ENCODE measurements at places on chromosomes 13 and 19.

DNA sequence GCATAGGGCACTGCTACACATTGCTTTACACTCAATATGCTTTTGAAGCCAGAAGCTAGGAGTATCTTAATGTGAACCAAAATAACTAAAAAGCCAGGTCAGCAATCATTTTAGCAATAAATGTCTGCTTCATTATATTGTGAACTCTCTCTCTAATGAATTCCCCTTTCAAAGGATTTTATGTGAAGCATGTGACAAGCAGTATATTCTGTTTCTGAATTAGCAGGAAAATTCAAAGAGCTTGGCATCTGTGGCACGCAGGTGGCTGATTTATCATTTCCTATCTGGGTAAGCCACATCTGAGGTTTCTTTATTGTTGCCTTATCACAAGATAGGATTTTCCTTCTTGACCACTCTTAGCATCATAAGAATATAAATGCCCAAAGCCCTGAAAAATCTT is 56.8 kb upstream of the KLF12 start:
- no peak for DNase-seq

GRCh38 chr19:1840541-1841115 is 7.7 kb downstream of the REXO1 start:
- DNase-seq, result no peak

DNA sequence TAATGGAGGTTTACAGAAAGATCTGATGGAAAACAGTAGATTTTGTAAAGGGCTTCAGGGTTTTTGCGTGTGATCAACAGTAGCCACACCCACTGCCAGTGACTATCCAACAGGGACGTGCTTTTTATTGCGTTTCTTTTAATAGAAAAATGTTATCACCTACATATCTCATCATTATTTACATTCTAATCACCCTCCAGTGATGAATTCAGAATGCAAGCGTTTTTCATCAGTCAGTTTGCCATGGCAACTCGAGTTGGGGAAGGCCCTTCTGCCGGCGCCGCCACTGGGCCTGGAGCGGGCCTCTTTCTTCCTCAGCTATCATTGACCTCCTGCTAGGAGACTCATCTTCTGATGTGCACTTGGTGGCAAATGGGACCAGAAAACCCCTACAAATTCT is 90.3 kb upstream of the TMTC4 start:
- DNase-seq, result no peak

DNA sequence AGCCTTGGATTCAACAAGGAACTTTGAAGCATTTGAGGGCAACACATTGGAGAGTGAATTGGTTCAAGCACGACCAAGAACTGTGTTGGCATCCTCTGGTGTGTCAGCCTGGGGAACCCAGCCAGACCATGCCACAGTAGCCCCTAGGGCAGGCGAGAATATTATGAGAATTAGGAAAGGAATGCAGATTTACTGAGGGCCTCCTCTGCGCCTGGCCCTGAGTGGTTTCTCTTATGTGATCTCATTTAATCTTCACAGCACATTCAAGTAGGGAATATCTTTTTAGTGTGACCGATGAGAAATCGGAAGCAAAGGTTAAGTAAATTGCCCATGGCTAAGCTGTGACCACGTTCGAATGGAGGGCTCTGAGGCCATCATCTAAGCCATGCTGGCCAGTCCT is 15.3 kb upstream of the ERICH6B start:
- peak; percentile 19 for DNase-seq

GRCh38 chr13:48976576-48977285 is 1.0 kb downstream of the FNDC3A start:
- DNase-seq, result no peak

DNA sequence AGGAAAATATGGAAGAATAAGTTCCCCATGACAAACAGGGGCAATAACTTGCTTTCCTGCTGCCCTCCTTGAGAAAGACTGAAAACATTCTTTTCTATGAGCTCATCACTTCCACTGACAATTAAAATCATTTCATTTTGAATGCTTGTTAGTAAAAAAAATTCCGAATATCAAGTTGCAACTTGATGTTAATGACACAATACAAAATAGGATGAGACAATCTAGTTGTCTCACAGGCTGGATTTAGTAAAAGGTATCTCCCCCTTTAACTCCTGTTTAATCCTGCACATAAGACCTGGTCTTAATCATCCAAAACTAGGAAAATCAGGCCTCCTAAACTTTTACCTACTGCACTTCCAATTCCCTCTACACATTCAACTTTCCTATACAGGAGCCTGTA is 24.7 kb downstream of the IRS2 start:
- DNase-seq, result peak; percentile 20

GRCh38 chr19:34733266-34733745 is 737 bp upstream of the ZNF181 start:
- DNase-seq, result no peak

DNA sequence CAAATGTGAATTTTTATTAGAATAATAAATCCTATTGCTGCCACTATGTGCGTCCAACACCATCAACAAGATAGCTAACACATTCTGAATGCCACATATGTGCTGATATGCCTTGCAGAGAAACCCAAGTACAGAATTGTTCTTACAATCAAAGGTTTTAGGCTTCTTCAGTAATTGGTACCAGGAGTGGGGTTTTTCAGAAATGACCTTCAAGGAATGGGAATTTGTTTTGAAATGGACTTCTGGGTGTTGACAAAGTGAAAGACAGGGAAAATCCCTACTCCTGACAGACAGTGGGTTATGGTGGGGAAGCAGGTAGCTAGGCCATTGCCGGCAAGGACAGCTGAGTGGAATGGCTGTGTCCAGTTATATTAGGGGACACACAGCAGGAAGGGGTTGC is 5.7 kb downstream of the SYT3 start:
- DNase-seq, result no peak

GRCh38 chr13:42832341-42833096 is 51.1 kb downstream of the FAM216B start:
- peak; percentile 97 for DNase-seq

DNA sequence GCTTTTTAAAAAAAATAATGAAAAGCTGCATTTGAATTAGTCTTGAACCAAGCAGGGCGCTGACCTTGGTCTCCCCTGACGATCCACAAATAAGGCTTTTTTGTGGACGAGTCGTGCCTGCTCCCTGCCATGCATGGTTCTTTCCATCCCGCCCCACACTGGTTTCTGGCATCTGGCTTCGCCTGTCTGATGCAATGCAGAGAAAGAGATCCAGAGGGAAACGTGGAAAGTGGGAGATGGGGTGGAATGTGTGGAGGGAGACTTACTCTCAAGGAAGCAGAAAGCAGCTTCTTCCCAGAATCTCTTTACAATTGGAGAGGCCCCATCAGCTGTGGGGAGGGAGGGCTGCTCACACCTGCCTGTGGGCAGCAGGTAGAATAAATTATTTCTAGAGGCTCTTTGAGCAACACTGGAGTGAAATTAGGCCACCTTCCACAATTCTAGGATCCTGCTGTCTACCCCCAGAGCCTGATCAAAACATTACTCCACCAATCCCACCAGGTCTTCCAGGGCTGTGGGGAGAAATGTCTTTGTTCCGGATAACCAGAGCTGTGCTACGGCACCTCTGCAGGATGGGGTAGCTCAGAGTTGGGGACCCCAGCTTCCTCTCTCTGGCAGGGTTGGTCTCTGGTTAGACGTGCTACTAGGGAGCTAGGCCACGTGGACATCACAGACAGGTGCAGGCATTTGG is 183.5 kb downstream of the UQCRFS1 start:
- DNase-seq, result peak; percentile 57

DNA sequence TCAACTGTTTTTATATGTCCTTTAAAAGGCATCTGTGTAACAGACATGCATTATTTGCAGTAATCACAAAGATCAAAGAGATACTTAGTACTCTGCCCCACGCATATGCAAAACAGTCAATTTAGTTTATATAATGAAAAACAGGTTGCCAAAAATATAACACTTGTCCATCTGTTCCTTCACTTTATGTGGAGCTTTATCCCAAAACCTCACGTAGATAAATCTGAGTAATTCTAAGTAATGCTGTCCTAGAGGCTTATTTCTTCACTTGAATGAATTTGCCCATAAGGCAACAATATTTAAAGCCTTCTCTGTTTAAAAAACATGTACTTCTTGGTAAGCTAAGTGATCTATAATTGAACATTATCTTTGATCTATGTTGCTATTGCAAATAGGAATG is 20.3 kb upstream of the SLITRK6 start:
- no peak for DNase-seq

DNA sequence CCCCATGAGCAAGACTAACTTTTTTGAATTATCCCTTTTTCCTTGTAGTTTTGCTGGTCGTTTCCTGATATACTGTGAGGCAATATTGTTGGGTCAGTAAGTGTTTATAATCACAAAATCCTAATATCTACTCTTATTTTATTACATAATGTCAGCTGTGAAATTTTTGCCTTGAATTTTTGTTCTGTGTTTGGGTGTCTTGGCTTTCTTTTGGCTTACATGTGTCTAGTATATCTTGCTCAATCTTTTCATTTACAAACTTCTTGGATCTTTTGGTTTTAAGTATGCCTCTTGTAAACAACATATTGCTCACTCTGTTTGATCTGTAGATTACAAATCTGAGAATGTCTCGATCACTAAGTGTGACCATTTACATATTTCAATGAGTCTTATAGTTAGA is 330.3 kb upstream of the ARGLU1 start:
- DNase-seq, result no peak

- DNase-seq, result peak; percentile 57
These were observed 42.3 kb downstream of the GJA3 start for GRCh38 chr13:20118268-20119140.

DNA sequence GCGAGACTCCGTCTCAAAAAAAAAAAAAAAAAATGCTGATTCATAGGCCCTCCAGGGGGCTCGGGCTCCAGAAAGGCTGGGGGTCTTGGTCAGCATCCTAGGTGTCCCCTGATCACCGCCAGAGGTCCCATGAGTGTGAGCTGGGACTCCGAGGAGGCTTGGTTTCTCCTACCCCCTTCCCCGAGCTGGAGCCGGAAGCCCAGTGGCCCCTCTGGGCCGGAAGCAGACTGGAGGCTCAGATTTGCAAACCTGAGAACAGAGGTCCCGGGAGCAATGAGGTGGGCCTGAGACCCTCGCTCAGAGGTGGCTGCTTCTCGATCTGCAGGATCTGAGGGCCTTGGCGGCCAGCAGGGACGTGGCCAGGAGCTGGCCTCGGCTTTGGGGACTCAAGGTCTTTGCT is 41.5 kb downstream of the EFNA2 start:
- no peak for DNase-seq

DNA sequence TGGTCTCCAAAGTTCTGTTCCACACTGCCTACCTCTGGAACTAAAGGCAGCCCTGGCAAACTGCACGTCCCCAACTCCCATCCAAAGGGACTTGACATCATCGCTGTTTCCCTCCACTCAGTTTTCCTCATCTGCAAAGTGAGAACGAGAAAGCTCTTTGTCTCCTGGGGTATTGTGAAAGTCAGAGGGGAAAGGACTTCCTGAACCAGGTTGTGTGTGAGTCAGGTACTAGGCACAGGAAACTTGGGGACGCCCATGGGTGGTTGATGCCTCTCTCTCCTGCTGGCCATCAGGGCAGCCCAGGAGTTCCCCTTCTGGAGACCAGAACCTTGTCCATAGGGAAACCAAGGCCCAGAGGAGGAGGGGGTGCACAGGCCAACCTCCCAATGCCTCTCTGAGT is 4.7 kb downstream of the CRLF1 start:
- DNase-seq, result no peak

DNA sequence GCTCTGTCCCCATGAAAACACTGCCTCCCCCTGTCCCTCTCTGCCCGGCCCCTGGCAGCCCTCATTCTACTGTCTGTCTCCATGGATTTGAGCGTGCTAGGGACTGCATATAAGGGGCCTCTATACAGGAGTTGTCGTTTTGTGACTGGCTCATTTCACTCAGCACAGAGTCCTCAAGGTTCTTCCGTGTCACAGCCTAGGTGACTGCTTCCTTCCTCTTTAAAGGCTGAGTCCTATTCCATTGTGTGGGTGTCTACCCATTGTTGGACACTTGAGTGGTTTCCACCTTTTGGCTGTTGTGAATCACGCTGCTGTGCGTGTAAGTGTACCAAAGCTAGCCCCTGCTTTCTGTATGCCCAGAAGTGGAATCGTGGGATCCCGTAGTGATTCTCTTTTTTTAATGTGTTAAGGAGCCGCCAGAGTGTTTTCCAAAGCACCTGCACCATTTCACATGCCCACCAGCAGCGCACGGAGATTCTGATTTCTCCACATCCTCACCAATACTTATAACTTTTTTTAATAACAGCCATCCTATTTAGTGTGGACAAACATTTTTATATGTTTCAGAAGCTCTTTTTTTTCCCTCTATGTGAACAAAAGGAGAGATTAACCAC is 116.7 kb downstream of the COL4A2 start:
- no peak for DNase-seq

DNA sequence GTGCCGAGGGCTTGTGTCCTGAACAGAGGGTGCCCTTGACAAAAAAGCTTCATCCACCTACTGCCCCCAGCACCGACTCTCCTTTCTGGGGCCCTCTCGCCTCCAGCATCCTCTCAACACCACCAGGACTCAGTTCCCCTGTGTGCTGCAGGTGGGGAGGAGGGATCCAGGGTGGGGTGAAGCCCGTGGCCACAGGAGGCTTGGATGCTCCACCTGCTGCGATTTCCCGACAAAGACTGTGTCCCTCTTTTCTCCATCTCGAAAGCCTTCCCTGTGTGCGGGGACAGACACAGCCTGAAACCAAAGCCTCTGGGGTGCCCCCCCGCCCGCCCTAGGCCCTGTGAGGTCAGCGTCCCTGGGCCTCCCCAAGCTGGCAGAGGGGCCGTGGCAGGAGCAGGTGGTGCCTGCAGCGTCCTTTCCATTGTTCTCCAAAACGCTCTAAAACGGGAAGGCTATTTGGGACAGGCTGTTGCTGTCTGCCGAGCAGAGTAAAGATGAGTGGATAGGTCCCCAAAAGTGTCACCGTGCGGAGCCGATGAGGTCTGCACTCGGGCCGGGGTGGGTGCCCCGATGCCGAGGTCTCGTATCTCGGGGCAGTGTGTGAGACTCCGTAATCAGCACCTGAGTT is 185.7 kb downstream of the PTPRS start:
- no peak for DNase-seq

DNA sequence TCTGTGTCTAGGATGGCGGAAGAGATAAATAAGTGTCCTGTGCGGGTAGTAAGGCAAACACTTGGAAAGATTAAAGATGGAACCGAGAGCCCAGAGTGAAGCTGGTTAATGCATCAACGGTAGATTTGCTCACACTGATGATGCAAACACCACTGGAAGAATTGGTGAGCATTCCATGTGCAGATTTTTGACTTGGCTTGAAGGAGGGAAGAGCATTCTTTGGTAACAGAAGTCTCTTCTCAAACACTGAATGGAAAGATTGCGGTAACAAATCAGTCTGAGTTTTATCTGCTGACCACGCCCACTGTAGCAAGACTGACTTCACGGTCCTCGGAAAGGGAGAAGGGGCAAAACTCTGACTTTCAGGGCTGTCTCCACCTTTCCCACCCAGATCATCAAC is 112.5 kb downstream of the COL4A1 start:
- no peak for DNase-seq
